Lower lobe of right lung (tissue), 2 donors: ENCODE measurements at places on chromosomes 3 and 15. TPM values are rescaled to one million over a fixed set of nuclear protein-coding genes. Genes with fewer than 3 reads are reported as not detected.

- H3K4me1 ChIP-seq: no peaks in the 10 kb centered on the region
- H3K27ac ChIP-seq: no peak overlapping the region
- DNase-seq: no peak
- no peak overlapping the region for H3K4me3 ChIP-seq
- H3K36me3 ChIP-seq: no peaks in the 10 kb centered on the region
Measured at GRCh38 chr3:137463131-137463530, 301.0 kb upstream of the SOX14 start.

ABHD6 gene
- total RNA-seq: 16.2 TPM

ITIH3 gene
- 4.5 TPM for total RNA-seq

DNA sequence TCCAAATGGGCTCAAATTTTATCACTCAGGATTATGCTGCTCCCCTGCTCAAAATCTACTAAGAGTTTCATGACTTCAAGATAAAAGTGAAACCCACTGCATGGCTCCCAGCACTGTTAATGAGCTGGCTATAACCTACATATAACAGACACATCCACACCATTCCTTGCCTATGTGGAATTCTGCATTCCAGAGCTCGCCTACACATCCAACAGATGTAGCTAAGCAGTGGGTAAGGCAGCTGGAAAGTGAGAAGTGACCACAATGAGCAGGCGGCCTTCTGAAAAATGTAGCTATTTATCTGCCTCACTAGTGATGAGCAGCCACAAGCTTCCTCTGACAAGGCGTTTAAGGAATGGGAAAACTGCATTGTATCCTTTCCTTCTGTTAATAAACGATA is 92.0 kb upstream of the TRIM42 start:
- H3K4me1 ChIP-seq: no peaks in the 10 kb centered on the region
- H3K27ac ChIP-seq: no peak overlapping the region
- no peaks in the 10 kb centered on the region for H3K27me3 ChIP-seq
- H3K4me3 ChIP-seq: no peak overlapping the region
